ENCODE measurements at places on chromosomes 12 and 14. TPM values are rescaled to one million over a fixed set of nuclear protein-coding genes. Genes with fewer than 3 reads are reported as not detected.

OR2AP1 gene
- total RNA-seq = not detected

- no peak for DNase-seq
Measured at GRCh38 chr12:93322784-93323183, 54.9 kb upstream of the NUDT4 start.

DNA sequence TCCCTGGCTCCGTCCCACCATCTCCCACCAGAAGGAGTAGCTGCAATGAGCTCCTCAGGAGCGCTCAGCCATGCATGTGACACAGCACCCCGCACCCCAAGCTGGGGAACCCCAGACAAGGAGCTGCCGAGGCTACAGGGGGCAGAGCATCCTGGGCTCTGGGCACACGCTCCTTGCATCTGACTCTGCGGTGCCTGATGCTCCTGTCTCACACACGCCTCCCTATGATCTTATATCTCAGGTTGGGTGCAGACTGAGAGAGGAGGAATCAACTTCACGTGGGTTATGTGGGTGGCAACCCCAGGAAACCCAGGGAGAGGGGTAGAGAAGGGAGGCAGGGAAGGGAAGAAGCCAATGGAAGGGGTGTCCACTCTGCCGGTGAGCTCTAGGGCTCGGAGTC, 60.0 kb downstream of the CCNK start:
- DNase-seq = no peak

SELPLG gene
- 1.6 TPM for total RNA-seq

SLCO1B3 gene
- not detected for total RNA-seq

DNA sequence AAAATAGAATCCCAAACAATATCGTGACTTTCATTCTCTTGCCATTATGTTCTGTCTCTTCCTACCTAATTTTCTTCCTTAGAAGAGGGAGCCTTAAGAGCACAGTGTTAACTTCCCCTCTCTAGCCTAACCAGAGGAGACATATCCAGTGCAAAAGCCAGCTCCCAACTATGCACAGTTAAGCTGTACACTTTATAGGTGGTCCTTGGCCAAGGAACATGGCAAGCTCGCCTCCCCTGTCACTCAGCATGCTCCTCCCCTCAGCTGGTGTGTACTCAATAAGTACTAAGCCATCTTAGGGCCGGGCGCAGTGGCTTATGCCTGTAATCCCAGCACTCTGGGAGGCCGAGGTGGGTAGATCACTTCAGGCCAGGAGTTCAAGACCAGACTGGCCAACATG, 255.1 kb upstream of the TMPO start:
- no peak for DNase-seq

DNA sequence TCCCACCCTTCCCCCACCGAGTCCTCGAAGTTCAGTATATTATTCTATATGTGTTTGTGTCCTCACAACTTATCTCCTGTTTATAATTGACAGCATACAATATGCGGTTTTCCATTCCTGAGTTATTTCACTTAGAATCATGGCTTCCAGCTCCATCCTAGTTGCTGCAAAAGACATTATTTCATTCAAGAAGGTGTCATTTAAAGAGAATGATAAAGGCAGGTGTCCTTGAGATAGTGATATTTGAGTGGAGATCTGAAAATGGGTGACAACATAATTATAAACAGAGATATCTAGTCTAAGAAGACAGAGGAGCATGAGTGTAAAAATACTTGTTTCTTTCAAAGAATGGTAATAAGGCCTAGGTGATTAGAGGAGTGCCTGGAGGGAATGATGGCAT, 876.8 kb downstream of the SLC6A15 start:
- no peak for DNase-seq

CMA1 gene
- not detected for total RNA-seq

HOXC9 gene
- 0.28 TPM for total RNA-seq

DNA sequence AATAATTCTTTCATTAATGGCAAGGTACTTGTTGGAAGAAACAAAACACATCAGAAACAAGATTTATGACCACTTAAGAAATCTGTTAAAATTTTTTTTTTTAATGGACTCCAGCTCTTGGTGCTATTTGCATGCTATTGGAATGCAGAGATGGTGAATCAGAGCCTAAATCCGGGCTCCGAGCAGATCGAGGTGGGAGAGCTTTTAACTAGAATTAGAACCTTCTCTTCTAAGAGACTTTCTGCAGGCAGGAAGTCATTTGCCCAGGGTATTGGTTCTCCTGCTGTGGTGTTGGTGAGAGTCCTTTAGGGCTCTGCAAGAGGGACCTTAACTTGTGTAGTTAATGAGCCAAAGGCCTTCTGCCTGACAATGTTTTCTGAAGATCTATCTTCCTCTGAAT, 419.4 kb downstream of the SNAPC1 start:
- no peak for DNase-seq

DNA sequence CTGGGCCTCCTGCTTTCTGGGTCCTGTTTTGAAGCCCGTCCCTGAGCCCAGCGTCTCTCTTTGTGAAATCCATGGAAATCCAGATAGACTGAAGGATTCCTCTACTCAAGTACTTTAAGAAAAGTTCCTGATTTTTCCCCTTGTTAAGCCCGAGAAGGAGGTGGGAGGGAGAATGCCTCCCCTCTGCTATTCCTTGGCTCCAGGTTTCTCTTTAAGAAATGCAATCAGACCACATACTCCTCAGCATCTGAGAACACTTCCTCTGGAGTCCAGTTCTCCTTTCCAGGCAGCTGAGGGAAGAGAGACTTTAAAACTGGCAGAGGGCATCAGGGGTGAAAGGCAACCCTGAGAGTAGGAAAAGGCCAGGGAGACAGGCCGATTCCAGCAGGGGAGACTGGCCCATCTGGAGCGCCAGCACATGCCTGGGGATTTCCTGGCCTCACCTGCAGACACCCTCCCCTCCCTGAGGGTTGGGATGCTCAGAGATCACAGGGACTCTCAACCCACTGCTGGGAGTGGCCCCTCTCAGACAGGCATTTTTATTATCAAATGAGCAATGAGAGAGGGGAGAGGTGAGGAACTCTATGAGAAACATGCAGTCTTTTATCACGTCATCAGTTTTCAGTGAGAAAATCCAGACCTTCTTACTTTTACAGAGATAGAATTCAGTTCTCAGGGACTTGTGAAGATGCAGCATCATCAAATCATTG, 2.0 kb upstream of the EMP1 start:
- DNase-seq = no peak

DNA sequence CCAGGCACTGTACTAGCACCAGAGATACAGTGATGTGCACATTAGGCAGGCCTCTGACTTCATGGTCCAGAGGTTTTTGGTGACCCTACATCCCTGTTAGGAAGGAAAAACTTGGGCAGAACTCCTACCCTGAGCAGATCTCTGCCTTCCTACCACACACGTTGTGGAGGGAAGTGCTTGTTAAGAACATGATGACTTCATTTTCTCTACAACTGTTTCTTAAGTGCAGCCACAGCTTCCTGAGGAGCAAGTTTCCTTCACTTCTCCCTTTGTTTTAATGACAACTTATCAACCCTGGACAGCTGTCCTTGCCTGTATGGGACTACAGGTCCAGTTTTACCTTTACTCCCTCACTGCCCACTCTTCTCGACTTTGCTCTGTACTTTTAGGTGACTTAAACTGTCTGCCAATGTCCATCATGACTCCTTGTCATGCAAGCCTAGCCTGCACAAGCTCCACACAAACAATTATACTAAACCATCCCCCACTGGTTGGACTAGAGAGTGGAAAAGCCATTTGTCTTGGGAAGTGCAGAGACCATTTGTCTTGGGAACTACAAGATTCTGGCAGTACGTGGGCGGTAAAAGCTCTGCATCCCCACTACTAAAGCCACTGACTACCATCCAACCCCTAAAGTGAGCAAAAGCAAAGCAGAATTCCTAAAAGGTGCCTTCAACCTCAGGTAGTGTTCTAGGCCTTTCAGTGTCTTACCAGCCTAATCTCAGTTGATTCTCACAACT, 359.8 kb downstream of the EGLN3 start:
- DNase-seq = no peak

DNA sequence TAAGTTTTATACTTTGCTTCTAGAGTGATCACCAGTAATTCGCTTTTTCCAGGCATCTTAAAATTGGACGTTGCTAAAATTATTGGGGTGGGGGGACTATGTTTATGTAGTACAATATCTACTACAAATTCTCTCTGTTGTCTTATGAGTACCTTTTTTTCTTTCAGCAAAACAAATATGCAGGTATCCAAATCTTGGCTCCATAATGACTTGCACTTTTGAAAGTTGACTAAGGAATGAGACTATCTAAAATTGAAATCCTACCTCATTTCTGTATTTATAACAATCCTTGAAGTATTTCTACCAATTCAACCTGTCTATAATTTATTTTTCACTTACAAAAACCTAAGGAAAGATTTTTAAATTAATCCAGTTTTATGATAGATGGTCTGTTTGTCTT, 2.4 kb downstream of the DYNC1H1 start:
- DNase-seq = no peak

DNA sequence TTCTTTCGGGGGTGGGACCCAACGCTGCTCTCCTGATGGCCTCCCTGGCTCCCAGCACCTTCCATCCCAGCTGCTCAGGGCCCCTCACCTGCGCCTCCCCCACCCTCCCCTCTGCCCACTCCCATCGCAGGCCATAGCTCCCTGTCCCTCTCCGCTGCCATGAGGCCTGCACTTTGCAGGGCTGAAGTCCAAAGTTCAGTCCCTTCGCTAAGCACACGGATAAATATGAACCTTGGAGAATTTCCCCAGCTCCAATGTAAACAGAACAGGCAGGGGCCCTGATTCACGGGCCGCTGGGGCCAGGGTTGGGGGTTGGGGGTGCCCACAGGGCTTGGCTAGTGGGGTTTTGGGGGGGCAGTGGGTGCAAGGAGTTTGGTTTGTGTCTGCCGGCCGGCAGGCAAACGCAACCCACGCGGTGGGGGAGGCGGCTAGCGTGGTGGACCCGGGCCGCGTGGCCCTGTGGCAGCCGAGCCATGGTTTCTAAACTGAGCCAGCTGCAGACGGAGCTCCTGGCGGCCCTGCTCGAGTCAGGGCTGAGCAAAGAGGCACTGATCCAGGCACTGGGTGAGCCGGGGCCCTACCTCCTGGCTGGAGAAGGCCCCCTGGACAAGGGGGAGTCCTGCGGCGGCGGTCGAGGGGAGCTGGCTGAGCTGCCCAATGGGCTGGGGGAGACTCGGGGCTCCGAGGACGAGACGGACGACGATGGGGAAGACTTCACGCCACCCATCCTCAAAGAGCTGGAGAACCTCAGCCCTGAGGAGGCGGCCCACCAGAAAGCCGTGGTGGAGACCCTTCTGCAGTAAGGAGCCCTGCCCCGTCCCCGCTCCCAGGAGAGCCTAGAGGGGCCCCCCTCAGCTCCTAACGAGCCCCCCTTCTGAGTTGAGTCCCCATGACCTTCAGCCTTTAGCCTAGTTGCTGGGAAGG, at the start of gene HNF1A:
TSS of gene HNF1A (plus strand) at position 248 of the 924 bp plus-strand sequence. CDS start at position 474, 226 bp downstream.
- no peak for DNase-seq

- DNase-seq = peak; percentile 42
Measured at GRCh38 chr12:67630373-67631088, 18.0 kb upstream of the DYRK2 start.

- DNase-seq = no peak
Measured at GRCh38 chr12:98419795-98420404, 95.5 kb upstream of the TMPO start.

CCDC175 gene
- total RNA-seq = not detected

- DNase-seq = no peak
Measured at GRCh38 chr12:131613678-131614077, 97.2 kb upstream of the SFSWAP start.

GRCh38 chr12:70948976-70949336, 28.4 kb upstream of the PTPRR start:
- DNase-seq = no peak

PIWIL1 gene
- not detected for total RNA-seq

- DNase-seq = peak; percentile 46
Measured at GRCh38 chr14:95156161-95157047, 925 bp downstream of the DICER1 start.

SLC25A47 gene
- total RNA-seq = not detected

GRCh38 chr12:50641566-50641965, 122.3 kb upstream of the ATF1 start:
- DNase-seq = peak; percentile 22

- no peak for DNase-seq
Measured at GRCh38 chr12:52805000-52805399, 8.9 kb downstream of the KRT4 start.

- peak; percentile 42 for DNase-seq
Measured at GRCh38 chr12:8033153-8034044, 883 bp downstream of the FOXJ2 start.

- no peak for DNase-seq
Measured at GRCh38 chr14:74979029-74979428, 23.6 kb upstream of the PGF start.

DNA sequence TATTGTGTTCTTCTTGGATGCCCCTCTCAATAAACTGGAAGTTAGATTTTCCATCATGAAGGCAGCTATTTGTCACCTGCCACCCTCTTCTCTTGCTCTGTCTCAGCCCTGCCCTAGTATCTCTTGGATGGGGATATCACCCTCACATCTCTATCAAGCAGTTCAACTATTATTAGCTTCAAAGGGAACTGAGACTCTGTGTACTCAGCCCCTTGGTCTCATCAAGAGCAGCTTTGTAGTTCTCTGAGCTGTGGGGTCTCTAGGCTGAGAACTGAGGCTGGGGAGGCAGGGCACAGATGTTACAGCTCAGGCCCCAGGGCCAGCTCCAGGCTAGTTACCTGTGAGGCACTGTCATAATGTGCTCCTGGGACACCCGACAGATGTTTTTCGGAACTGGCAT, 130.3 kb downstream of the DAD1 start:
- DNase-seq = no peak

ZBTB42 gene
- total RNA-seq = 2.4 TPM

RBMS2 gene
- 122 TPM for total RNA-seq

GRCh38 chr12:108724054-108724889, 7.0 kb downstream of the CORO1C start:
- no peak for DNase-seq

GRCh38 chr14:23181453-23181852, 2.0 kb downstream of the SLC7A8 start:
- DNase-seq = no peak

P2RX2 gene
- total RNA-seq = not detected

DNA sequence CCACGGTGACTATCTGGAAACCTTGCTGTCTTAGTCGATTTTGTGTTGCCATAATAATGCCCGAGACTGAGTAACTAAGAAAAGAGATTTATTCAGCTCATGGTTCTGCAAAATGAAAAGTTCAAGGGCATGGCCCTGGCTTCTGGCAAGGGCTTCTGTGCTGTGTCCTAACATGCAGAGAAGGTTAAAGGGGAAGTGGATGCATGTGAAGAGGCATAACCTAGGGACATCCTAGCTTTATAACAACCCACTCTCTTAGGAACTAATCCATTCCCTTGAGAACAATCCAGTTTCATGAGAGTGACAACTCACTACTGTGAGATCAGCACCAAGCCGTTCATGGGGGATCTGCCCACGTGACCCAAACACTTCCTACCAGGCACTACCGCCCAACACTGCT, 11.5 kb downstream of the FLVCR2 start:
- no peak for DNase-seq

SOAT2 gene
- total RNA-seq = not detected

WASHC3 gene
- total RNA-seq = 19.7 TPM

NPFF gene
- not detected for total RNA-seq

DNA sequence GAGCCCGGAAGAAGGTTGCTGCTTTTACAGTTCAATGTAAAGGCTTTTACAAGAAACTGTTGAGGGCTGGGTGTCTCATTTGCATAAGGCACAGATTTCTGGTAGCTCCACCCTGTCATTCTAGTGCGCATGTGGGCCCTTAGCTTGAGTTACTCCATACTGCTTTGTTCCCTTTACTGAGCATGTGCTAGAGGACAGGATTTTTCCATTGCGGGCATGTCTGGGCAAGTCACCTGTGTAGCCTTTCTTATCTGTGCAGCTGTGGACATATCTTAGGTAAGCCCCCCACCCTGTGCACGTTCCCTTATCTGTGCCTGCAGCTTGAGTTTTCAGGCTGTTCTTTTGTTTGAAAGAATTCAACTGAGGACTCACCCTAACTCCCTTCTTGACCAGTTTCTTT, 56.2 kb upstream of the ARHGAP5 start:
- DNase-seq = no peak

SLC6A15 gene
- total RNA-seq = 5.3 TPM
